ENCODE measurements at places on chromosomes 1 and 21.

GRCh38 chr1:160154790-160155189 lies 3.4 kb downstream of the ATP1A4 start:
- DNase-seq, result no peak

DNA sequence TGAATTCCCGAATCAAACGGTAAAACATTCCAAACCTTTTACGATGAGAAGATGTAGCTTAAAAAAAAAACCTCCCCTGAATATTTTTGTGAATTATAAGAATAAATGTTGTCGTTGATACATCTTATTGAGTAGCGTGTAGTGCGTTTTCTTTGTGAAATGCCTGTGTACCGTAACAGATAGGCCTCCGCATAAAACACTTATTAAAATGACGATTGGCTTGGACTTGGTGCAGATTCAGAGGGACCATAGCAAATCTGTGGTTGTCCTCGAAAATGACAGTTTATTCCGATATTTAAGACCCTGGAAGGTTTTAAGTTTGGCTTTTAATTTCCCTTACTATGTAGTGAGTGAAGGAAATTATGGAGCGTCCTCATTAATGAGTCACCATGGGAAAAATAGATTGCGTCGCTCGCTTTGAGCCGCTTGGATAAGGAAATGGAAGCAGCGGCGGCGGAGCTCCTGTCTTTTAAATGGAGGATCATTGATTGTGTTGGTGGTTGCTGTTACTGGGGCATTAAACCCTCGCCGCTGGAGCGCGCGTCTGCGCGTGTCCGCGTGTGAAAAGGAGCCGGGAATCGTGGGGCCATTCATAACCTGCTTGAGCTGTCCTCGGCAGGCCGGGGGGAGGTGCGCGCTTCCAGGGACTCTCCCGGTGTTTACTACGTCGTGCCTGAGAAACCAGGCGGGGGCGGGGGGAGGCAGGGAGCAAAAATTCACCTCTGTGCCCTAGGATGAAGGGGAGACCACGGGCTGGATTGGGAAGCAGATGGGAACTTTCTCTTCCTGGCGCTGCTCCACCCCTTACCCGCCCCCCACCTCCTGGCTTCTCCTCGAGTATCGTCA lies 1.6 kb downstream of the SPEN start:
- peak; percentile 81 for DNase-seq

DNA sequence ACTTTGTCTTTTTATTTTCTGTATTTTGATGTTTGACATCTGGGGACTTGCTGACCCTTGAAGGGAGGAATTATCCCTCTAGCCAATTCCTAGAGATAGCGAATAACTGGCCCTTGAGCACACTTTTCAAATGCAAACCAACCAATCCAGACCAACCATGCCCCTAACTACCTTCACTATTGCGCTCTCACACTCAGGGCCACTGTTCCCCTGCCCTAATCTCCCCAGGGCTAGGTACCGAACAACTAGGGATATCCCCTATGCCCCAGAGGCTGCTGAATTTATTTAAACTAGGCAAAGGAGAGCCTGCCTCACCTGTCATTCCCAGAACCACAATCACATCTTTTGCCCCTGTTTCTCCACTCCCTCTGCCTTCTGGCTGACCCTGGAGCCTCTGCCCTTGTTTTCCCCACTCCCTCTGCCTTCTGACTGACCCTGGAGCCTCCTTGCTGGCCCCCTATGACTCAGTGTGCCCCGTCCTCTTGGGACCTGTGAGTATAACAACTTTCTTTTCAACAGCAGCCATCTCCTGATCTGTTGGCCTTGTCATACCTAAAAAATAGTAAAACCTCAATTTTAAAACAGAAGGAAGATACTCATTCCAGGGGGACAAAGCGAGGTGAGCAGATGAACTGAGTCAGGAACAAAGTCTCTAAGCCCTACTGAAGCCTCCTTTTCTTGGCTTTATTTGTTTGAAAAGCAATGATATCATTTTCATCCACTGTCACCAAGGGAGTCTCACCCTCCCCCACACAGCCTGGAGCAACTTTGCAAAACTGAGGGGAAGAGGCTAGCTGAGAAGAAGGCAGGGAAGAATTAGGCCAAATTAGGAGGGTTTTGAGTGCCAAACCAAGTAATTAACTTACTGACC lies 115.5 kb downstream of the NMNAT2 start:
- no peak for DNase-seq

GRCh38 chr1:206600527-206600926 lies 11.7 kb downstream of the EIF2D start:
- no peak for DNase-seq

GRCh38 chr1:223720971-223721591 lies 8.7 kb downstream of the CAPN2 start:
- DNase-seq, result no peak

DNA sequence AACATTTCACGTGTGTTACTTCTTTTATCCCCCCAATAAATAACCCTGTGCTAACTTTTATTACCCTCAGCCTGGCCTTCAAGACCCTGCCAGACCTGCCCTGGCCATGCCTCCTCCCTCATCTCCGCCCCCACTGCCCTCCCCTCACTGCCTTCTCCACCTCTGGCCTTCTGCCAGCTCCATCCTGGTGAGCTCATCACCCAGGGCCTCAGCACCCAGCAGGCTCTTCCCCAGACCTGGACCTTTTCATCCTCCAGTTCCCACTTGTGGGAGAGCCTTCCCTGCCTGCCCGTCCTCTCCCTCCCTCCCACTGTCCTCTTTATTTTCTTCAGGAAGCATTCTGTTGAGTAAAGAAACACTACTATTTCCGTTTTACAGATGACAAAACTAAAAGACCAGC lies 72.0 kb downstream of the SLC66A1 start:
- no peak for DNase-seq

GRCh38 chr21:39610703-39611102 lies 2.0 kb upstream of the B3GALT5 start:
- DNase-seq, result no peak
